ENCODE measurements at places on chromosomes 11 and 22.

GRCh38 chr11:59008947-59009346, 69.7 kb downstream of the GLYATL1 start:
- no peak for DNase-seq

GRCh38 chr11:109153836-109154235, 268.2 kb upstream of the C11orf87 start:
- no peak for DNase-seq

GRCh38 chr11:117816151-117816741, 8.3 kb downstream of the FXYD2 start:
- no peak for DNase-seq

- no peak for DNase-seq
Measured at GRCh38 chr22:36951746-36952145, 38.3 kb downstream of the CSF2RB start.

DNA sequence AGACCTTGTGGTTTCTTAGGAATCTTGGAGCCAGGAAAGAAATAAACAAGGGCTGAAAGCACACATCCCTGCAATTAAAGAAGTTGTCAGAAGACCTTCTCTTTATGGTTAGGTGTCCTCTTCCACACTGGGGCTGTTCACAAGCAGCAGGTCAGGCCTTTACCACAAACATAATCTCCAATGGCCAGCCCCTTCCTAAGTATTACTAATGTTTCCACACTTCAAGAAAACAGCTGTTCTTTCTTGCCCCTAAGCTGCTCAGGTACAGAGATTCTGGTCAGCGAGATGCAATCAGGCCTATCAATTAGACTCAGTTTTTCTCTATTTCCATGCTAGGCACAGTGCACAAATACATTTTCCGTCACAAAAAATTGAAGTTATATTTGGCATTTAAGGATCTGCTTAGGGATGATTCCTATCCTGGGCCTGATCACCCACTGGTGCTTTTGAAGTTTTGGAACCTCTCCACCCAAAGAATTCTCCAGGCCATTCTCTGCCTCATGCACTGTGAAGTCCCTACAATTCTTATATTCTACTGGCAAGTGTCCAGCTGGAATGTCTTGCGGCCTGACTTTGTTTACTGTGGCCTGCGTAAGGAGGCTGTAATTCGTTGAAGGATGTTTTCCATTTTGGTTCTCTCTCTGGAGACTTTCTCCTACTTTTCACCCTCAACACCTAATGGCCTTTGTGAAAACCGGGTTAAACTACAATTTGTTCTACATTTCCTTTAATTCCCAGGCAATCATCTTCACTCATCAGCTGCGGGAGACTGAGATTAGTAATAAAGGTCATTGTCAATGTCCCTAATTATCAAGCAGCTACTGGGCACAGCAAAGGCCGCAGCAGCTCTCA, 5.1 kb downstream of the PRAME start:
- no peak for DNase-seq

- no peak for DNase-seq
Measured at GRCh38 chr11:87187076-87187475, 149.3 kb downstream of the TMEM135 start.

DNA sequence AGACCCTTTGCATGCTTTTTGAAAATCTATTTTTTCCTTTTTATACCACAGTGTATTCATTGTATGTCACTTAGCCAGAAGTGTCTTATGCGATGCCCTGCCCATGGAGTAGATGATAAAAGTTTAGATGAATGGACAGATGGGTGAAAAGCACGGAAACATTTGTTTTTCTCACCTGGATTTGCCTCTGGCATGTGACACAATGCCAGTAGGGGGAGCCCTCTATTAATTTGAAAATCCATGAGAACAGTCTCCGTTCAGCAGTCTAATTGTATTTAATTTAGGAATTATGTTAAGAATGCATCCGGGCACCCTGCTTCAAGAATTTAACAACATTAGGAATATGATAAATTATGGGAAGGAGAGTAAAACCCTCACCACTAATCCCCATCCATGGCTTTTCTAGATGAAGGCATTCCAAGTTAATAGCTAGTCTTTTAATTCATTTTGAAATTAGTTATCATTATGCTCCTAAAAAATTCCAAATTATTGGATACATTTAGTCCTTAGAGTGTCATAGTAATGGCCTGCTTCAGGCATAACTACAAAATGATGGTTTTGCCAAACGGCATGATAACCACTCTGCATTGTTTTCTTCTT, 55.3 kb upstream of the ALKBH3 start:
- DNase-seq: peak; percentile 8

DNA sequence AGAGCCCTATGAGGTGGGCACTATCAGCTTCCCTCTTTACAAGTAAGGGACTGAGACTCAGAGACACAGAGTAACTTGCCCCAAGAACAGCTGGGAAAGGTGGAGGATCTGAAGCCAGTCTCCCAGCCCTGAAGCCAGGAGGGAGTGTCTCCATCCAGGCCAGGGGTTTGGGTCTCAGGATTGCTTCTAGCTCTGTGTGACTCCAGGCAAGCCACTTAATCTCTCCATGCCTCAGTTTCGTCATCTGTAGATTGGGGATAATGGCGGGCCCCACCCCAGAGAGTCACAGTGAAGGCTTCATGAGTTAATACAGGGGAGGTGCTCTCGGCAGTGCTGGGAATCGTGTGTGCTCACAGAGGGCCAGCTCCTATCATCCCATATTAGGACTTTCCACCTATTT, 10.5 kb downstream of the MAP4K2 start:
- DNase-seq: no peak

- DNase-seq: no peak
Measured at GRCh38 chr11:118916842-118917388, 8.8 kb downstream of the BCL9L start.

DNA sequence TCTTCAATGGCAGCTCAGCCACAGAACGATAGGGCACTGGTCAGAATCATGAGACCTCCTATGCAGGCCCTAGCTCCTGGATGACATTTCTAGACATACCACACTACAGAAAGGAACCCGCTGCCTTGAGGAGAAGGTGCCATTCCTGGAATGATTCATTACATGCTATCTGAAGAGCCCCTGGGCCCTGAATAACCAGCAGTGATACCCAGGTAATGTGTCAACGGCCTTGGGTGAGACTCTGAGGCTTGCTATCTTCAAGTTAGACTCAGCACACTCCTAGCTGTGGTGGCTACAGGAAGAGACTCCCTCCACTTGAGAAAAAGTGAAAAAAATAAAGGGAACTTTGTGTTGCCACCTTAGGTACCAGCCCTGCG, 161.2 kb upstream of the GRIA4 start:
- no peak for DNase-seq

- DNase-seq: no peak
Measured at GRCh38 chr11:100671471-100671870, 15.6 kb upstream of the ARHGAP42 start.

- DNase-seq: no peak
Measured at GRCh38 chr11:134956450-134957210, 544.6 kb upstream of the B3GAT1 start.

DNA sequence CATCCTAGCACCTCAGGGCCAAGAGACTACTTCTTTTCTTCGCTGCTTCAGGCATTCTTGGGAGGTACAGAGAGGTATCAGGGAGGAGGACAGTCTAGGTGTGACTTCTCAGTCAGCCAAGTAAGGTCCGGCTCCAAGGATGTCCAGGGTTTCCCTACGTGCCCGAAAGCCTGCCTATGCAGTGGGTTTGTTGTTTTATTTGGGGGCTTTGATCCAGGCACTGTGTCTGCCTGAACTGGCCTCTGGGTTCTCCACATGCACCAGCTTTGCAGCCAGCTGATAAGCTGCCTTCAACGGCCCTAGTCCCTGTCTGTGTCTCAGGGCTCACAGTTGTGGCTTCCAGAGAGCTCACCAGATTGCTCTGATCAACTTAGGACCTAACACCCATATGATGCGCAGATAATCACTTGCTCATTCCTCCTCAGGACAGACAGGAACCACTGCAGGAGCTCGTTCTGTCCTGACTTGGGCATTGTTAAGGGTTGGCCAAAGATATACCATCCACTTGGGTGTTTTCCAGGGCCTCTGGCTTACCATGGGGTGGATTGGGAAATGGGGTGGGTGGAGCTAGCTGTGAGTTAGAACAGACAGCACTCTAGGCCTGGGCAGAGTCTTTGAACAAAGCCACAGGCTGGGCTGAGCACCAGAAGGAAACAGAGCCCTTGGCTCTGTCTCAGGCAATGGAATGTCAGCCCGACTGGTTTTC, 45.5 kb upstream of the CRYBB3 start:
- DNase-seq: no peak

- no peak for DNase-seq
Measured at GRCh38 chr11:2690596-2691354, 9.0 kb downstream of the KCNQ1OT1 start.

DNA sequence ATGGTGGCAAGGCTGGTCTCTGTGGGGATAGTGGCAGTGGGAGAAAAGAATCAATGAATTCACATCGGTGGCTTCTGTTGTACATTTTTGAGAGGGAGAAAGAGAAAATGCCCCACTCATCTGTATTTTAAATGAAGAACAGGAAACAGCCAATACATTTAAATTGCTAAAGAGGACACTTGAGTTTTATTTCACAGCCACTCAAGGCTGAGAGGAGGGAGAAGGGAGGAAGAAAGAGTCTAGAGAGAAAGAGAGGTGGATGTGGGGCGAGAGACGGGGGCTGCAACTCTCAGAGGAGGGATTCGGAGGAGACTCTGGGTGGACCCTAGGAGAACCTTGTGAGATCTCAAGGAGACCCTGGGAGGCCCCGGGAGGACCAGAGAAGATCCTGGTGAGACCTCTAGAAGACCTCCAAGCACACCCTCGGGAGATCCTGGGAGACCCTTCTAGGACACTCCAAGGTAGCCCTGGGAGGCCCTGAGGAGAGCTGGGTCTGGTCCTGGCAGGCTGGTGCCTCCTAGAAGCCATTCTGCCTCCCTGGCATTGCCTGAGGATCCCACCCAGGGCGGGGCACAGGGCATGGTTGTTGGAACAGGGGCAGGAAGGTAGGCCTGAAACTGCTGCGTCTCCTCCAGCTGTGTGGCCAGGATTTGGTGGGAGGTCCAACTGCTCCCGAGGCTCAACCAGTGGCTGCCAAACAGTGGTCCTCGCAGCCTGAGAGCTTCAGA, 91.0 kb upstream of the SHISAL1 start:
- DNase-seq: no peak

Measured in NCI-H1694 treated with DMSO at 0.1 percent for 48 hours (cell line).